Body of pancreas (tissue), 4 donors: ENCODE measurements at places on chromosomes 6 and 20.

DNA sequence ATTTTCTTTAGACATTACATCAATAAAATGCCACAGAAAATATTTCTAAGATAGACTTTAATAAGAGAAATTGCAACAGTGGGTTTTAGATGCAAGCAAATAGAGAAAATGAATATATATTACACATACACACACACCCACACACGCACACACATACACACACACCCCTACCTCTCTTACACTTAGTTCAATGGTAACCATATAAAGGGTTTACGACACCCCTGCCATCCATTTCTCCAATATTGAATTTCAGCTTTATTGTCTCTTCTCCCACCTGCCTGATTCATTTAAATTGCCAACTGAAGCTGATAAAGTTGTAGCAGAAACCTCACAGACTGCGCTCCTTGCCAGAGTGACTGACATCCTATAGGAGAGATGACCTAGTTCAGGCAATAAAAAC, 154.6 kb downstream of the ADAT2 start:
- DNase-seq: no peak

GRCh38 chr20:53878262-53879047, 191.9 kb downstream of the BCAS1 start:
- no peak for DNase-seq

DNA sequence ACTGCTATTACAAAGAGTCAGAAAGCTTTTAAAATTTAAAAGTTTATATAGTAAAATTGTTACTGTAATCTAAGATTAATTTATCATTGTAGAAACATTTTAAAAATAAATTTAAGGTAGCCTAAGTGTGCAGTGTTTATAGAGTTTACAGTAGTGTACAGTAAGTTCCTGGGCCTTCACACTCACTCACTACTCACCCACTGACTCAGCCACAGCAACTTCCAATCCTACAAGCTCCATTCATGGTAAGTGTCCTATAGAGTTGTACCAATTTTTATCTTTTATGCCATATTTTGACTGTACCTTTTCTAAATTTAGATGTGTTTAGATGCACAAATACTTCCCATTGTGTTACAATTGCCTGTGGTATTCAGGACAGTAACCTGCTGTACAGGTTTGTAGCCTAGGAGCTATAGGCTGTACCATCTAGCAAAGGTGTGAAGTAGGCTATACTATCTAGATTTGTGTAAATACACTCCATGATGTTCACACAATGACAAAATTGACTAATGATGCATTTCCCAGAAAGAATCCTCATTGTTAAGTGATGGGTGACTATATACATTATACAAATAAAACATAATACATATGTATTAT, 10.2 kb upstream of the TMEM170B start:
- DNase-seq: no peak

GRCh38 chr6:14386668-14387067, 269.1 kb downstream of the CD83 start:
- DNase-seq: no peak

GRCh38 chr20:2805689-2806350, 5.4 kb upstream of the CPXM1 start:
- no peak for DNase-seq

- no peak for DNase-seq
Measured at GRCh38 chr6:148952147-148953035, 205.6 kb downstream of the UST start.

GRCh38 chr20:35561268-35561667, 19.4 kb downstream of the ERGIC3 start:
- no peak for DNase-seq

GRCh38 chr6:44135173-44135758, 7.9 kb downstream of the TMEM63B start:
- DNase-seq: no peak

GRCh38 chr6:24666097-24666640, 530 bp downstream of the TDP2 start:
- DNase-seq: peak; percentile 40

DNA sequence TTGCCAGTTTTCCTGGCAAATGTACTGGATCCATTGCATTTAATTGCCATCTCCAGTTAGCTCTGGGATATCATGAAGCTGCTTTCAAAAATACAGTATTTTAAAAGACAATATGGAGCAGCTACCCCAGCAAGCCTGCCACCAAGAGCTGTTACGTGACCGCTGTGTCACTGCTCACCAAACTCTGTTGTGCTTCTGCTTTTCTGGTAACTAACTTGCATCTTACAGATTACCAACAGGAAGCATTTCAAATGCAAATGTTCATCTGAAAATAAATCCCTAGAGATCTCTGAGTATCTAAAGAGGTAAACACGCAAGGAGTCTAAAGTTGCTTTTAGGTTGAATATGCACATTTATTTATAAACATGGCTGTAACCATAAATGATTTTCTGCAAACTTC, 1008.3 kb downstream of the KIF16B start:
- no peak for DNase-seq

DNA sequence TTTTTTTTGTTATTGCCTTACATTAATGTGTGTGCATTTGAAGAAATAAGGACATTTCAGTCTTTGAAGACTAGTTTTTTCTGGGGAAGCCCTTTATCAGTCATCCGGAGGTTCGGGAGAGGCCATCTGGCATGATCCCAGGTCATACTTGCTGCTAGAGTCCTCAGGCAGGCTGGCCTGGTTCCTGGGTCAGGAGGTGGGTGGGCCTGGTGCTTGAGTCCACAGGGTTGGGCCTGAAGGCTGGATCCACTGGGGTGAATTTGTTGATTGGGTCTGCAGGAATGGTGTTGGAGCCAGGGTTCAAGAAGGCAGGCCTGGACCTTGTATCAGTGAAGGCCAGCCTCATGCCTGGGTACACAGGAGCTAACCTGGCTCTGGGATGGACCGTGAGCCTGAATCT, 15.8 kb upstream of the WFDC9 start:
- DNase-seq: no peak

DNA sequence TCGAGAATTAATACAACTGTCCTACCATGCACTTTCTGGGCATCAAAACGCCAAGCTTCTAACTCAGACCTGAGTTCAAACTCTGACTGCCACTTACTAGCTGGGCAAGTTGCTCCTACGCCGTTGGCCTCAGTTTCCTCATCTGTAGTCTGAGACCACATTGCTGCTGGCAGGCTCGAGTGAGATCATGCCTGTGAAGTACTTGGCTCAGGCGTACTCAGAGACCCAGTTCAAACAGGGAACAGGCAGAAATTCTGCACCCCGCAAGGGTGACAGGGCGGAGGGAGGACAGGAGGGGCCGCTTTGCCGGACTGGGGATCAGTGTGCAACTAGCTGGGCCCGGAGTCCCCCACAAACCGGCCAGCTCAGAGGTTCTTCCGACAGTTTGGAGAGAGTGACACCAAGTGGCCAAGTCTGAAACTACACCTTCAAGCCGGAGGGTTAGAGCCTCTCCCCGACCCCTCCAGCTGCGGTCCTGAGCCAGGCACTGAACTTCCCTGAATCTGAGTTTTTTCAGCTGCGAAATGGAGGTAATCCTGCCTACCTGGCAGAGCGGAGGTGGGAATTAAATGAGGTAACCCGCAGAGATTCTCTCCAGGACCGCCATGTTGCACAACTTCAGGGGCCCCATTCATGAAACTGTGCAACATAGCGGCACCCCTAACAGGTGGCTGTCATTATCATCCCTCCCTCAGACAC, 46.0 kb upstream of the PTPN1 start:
- peak; percentile 67 for DNase-seq

DNA sequence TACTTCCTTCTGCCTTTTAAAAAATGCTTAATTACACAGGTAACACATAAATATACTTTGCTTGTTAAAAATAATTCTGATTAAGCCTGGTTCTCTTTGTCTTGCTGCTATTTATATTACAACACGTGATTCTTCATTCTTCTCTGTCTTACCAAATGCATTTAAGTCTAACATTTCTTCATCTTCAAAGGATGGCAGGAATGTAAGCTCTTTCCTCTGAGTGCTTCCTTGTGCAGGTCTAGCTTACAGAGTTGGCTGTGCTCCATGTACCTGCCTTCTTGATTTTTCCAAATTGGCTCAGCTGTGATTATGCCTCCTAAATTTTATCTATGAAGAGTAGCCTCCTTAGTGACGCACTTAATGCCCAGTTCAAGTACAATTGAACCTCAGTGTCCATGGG, 44.4 kb downstream of the RNF144B start:
- no peak for DNase-seq

DNA sequence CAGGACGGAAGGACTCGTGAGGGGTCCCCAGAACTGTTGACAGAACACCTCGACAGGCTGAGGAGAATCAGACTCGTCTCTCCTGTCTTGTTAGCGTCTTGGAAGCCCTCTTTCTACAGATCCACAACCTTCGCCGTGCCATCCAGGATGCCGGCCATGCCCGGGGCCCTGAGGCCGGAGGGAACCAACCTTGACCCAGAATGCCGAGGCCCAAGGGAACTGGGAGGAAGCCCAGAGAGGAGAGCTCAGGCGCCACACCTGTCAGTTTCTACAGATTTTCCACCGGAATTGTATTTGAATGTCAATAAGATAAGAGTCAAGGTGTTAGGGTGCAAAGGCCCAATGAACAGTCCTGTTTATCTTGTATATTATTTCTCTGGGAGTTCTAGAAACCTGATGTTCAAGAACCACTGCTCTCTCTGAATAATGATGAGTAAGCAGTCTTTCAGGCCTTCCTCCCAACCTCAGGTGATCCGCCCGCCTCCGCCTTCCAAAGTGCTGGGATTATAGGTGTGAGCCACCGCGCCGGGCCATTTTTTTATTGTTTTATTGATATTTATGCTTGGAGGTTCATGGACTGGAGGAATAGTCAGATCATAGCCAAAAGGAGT, 799 bp upstream of the ME1 start:
- DNase-seq: peak; percentile 46

DNA sequence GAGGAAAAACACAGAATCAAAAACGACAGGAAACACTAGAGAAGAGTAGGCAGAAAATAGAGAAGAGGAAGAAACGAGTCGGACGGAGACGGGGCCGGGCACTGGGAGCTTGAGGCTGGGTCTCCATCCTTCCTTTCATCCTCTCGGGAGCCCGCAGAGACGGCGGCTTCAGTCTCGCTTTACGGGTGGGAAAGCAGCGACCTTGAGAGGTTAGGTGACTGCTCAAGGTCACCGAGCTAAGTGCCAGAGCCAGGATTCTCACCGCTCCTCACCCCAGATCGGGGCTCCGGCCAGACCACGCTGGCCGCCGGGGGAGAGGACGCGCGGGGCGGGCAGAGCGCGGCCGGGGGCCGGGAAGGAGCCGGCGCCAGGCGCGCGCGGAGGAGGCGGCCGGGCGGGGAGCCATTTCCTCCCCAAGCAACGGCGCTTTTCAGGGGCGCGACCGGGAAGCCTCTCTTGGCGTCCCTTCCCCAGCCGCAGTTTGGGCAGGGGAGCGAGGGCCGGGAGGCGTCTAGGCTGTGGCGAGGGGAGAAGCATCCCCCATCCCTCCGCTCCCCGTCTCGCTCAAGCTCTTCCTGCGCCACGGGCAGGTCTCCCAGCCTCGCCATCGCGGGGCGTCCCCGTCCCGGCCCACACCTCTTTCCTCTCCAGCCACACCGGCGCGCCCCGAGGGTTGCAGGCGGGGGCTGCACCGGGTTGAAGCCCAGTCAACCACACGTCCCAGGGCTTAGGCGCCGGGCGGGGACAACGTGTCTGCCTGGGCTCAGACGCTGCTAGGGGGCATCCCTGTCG, 24.1 kb upstream of the MAP3K7 start:
- DNase-seq: no peak

- DNase-seq: no peak
Measured at GRCh38 chr6:20109526-20109925, 102.7 kb downstream of the MBOAT1 start.

- DNase-seq: peak; percentile 76
Measured at GRCh38 chr6:19892260-19892659, 55.1 kb downstream of the ID4 start.

GRCh38 chr6:125077453-125077852, 76.1 kb upstream of the TPD52L1 start:
- no peak for DNase-seq

DNA sequence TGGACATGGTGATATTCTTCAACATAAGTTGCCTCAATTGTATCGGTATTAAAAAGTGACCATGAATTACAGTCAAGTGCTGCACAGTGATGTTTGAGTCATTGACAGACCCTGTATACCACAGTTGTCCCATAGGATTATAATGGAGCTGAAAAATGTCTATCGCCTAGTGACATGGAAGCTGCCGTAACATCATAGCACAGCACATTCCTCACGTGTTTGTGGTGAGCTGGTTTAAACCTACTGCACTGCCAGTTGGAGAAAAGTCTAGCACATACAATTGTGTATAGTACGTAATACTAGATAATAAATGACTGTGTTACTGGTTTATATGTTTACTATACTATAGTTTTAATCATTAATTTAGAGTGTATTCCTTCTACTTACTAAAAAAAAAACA, 150.2 kb downstream of the CDH26 start:
- no peak for DNase-seq

DNA sequence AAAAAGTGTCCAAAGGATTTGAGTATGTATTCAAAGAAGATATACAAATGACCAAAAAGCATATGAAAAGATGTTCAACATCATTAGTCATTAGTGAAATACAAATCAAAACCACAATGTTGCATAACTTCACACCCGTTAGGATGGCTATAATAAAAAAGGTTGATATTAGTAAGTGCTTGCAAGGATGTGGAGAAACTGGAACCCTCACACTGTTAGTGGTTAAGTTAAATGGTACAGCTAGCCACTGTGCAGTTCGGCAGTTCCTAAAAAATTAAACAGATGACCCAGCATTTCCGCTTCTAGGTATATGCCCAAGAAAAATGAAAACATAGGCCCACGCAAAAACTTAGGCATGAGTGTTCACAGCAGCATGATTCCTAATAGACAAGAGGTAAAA, 38.6 kb downstream of the IBTK start:
- DNase-seq: no peak

- no peak for DNase-seq
Measured at GRCh38 chr20:46351357-46352058, 43.2 kb upstream of the CDH22 start.

DNA sequence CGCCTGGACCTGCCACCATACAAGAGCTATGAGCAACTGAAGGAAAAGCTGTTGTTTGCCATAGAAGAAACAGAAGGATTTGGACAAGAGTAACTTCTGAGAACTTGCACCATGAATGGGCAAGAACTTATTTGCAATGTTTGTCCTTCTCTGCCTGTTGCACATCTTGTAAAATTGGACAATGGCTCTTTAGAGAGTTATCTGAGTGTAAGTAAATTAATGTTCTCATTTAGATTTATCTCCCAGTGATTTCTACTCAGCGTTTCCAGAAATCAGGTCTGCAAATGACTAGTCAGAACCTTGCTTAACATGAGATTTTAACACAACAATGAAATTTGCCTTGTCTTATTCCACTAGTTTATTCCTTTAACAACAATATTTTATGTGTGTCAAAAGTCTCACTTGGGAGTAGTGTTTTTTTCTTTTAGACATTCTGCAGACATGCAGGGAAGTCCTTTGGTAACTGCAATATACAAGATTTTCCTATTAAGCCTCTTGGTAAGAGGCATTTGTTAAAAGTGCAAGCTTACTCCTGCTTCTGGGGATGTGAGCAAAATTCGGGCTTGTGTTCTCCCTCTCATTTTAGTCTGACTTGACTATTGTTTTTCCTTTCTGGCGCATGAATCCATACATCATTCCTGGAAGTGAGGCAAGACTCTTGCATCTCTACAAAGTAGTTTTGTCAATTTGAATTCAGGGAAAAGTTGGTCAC, 8.4 kb upstream of the DYNLRB1 start:
- DNase-seq: no peak
